ENCODE measurements at places on chromosomes 2 and 18.

DNA sequence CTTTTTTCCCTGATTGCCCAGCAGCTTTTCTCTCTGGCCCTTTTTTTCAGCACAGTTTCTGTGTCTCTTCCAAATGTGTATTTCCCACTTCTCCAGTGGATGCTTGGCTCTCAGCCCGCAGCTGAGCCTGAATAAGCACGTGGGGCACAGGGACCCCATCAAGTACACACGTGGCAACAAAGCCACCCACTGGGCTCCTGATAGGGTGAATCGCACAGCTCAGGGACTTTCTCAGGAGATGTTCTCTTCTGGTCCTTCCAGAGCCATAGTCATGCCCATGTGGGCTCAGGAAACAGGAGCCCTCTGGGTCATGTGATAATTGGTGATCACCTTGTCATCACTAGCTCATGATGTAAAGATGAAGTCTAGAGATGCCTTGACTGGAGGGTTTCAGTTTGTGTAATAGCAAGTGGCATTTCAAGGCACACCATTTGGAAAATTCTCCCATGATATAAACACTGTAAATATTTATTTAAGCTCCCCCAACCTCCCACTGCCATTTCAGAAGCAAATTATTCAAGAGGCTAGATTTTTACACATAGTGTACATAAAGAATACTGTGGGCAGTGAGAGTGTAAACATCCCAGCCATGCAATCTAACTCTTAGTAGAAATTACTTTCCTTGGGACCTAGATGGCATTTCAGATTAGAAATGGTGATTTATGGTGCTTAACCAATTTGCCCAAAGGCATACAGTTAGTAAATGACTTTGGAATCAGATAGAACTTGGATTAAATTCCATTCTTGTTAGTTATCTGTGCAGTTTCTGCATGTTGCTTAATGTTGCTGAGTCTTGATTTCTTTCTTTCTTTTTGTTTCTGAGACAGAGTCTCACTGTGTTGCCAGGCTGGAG lies 597.5 kb downstream of the SLC4A3 start:
- DNase-seq, result peak; percentile 17

DNA sequence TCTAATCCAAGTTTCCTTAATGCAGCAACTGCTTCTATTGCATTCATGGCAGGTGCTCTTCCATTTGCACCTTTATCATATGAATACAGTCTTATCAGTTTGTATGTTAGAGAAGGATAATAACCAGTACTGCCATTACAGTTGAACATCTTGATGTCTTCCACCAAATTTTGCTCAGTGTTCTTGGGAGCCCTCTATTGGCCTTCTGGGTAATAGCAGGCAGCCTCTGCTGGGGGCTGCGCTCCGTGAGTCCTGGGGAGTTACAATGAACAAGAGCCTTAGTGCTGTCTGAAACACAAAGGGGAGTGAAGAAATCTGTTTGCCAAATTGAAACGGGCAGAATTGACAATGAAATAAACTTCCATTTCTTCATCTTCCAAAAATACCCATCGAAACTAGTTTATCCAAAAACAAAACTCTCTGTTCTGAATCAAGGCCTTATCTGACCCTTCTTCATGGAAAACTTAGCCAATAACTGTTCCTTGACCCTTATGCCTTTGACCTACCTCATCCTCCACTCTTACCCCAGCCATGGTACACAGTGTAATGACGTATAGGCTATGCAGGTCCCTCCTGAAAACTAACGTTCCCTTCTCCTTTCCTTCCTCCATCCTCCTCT lies 79.9 kb downstream of the ALK start:
- DNase-seq, result peak; percentile 50

DNA sequence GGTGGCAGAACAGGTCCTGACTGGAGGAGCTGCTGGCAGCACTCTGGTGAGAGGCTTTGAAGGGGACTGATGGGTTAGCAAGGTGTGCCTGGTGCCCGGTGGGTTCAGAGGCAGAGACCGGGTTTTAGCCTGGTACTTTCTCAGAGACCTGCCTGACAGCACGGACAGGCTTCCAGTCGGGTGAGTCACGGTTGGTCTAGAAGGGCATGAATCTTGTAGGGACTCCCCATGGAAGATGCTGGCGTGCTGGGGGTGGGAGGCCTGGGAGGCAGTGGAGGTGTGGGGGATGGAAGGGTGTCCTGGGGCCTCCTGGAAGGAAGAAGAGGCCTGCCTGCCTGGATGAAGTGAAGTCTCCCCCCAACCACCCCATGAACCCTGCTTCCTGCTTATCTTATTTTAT lies 52.6 kb downstream of the ACKR3 start:
- no peak for DNase-seq

DNA sequence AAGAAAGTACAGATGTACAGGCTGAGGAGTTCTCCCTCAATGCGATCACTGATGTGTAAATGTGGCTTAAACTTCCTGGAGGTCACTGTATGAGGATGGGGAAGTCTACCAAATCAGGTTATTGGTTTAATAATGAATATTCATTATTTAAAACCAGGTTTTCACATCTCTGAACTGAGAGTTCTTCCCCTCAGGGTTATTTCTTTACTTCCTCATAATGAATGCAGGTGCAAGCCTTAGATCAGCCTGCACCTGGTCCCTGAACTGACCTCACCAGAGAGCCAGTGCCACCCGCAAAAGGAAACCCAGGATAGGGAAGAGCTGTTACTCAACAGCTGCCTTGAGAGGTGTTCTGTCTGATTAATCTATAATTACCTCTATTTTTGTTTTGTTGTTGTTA lies 369.0 kb downstream of the EPHA4 start:
- no peak for DNase-seq

DNA sequence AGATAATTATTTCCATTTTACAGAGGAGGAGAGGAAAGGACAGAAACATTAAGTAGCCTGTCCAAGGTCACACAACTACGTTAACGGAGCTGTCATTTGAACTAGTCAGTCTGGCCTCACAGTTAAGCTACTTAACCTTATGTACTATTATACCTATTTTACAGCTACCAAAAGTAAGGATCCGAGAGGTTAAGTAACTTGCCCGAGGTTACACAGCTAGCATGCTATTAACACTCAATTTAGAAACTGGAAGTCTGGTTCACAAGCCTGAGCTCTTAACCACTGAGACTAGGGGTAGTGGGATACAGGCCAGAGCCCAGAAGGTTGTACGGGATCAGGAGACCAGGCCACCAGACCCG lies 476 bp downstream of the GLB1L start:
- no peak for DNase-seq

- DNase-seq, result peak; percentile 38
Observed at GRCh38 chr2:19409046-19409445, 50.6 kb upstream of the OSR1 start.

GRCh38 chr18:12930376-12930775 lies 17.4 kb upstream of the SEH1L start:
- DNase-seq, result no peak

GRCh38 chr2:27123302-27124150 lies at the start of gene ABHD1:
Gene ABHD1, plus strand, starts transcription at chr2:27123815. Its CDS starts 134 bp downstream, at chr2:27123949.
- DNase-seq, result no peak

GRCh38 chr2:66305718-66306117 lies 129.2 kb upstream of the MEIS1 start:
- DNase-seq, result peak; percentile 88

DNA sequence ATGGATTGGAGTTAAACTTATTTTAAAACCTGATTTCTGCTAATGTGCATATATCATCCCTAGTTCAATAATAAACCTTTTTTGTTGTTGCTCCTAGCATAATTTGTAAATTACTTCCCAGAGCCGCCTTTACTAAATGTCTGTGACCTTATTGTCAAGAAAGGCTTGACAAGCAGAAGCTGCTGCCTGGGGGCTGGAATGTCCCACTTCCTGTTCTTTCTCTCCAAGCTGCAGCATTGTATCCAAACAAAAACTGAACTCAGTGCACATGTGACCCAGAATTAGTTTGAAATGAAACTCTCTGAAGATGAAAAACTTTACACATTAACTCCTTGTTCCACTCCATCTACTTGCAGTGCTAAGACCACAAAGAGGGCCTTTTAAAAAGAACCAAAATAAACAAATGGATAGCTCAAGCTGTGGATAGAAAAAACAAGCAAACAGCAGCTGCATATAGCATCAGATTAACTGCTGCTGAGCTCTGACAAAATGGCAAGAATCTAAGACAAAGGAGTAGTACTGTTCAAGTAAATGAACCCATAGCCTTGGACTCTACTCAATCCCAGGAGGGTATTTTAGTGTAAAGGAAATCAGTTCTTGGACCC lies 99.8 kb upstream of the NEUROD1 start:
- peak; percentile 76 for DNase-seq

GRCh38 chr18:79677840-79678239 lies 1.8 kb upstream of the CTDP1 start:
- no peak for DNase-seq

DNA sequence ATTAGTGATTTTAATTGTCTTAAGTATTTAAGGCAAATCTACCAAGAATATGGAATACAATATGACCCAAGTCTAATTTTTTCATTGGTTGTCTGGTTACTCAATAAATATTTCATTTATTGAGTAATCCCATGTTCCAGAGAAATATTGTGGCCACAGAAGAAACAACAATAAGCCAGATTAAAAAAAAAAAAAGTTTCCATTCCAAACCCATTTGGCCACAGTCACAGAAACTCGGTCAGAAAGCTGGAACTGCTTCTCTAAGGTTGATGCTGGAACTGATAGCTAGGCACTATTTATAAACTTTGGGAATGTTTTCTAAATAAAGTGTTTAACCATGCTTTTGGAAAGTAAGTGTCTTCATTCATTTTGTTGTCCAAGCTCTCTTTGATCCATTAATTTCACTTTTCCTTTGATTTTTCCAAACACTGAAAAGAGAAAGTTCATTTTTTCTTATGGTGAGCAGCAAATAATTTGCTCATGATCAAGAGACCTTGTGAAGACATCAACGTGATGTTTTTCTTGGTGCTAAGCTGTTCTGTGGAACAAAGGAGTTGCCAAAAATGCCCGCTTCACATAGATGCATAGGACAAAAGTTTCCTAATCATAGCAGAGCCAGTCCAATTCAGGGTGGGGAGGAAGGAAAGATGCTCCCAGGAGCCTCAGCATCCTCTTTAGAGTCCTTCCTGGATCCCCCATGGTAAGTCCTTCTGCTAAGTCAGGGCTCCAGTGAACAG lies 72.1 kb upstream of the CCBE1 start:
- no peak for DNase-seq

GRCh38 chr18:75323821-75324585 lies 103.5 kb downstream of the SMIM21 start:
- no peak for DNase-seq

- no peak for DNase-seq
Observed at GRCh38 chr2:68837164-68837860, 33.9 kb downstream of the BMP10 start.

GRCh38 chr2:196059491-196059960 lies 9.1 kb downstream of the DNAH7 start:
- no peak for DNase-seq

DNA sequence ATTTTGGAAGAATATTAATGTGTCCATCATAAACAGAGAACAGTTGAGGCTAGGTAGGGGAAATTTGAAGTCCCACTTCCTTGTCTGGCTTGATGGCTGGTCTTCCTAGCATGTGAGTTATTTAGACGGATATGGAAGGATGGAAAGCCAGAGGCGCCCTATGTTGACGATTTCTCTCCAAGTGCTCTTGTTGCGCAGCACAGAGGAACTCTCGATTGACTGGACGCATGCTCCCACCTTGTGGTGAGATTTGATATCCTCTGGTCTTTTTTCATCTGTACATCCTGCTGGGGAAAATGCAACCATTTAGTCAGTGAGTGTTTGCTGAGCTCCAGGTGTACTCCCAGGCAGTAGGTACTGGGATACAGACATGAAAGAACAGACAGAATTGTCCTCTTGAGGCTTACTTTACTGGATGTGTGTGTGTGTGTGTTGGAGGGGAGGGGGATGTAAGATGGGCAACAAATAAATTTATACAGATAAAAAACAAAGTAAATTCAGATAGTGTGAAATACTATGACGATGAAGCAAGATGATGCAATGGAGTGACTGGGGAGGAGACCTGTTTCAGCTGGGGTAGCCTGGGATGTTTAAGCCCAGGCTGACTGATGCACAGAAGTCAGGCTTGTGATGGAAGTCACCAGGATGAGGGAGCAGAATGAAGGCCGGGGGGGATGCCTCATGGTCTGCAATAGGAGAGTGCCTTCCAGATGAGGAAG lies 137.2 kb downstream of the TRIM43 start:
- peak; percentile 84 for DNase-seq

DNA sequence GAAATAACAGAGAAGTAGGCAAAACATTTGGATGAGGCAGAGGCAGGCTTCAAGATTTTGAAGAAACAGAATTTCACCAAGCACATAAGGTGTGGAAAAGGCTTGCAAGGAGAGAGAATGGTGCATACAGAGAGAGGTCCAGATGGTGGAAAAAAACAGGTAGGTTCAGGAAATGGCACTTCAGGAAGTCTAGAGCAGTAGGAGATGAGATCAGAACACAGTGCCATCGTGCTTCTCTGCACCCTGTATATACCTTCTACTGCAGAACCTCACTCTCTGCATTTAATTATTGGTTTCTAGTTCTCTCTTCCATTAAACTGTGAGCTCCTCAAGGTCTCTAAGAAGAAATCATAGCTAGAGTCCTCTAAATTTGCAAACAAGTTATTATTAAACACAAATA lies 2.4 kb downstream of the PAIP2B start:
- no peak for DNase-seq

GRCh38 chr2:44120428-44120827 lies 48.2 kb upstream of the PPM1B start:
- DNase-seq, result peak; percentile 17

DNA sequence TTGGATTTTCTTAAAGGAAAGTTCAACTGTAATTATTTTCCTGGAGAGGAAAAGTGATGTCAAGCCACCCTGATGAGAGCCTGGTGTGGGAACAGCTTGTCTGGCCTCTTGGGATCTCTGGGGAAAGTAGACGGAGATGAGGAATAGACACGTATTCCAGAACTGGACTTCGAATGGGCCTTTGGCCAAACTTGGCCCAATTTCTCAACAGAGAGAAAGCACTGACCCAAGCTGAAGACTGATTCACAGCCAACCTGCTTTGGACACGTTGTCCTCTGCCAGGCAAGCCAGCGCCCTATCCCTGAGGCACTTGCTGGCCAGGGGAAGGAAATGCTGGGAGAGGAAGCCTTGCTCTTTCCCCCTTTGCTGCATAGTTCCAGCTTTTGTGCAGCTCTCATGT lies 70.8 kb upstream of the CTAGE1 start:
- DNase-seq, result no peak

GRCh38 chr2:213757525-213757924 lies 473.3 kb downstream of the SPAG16 start:
- no peak for DNase-seq

DNA sequence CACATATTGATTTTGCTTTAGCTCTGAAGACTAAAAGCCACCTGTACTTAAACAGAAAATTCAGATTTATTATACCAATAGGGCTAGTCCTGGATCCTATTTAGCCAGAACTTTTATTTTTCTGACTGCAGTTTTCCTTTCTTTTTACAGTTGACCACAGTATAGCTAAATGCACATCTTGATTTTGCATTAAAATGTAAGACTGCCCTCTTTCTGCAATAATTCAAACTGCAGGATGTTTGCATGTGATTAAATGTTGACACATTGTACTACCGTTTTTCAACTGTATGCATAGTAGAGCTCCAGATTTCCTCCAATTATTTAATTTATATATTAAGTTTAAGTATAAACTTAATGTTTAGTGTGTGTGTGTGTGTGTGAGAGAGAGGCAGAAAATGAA lies 1262.9 kb downstream of the SUCLG1 start:
- DNase-seq, result peak; percentile 14

Measured in COLO829 (cell line).